ENCODE measurements at places on chromosomes 12 and 14. TPM values are rescaled to one million over a fixed set of nuclear protein-coding genes. Genes with fewer than 3 reads are reported as not detected.

DNA sequence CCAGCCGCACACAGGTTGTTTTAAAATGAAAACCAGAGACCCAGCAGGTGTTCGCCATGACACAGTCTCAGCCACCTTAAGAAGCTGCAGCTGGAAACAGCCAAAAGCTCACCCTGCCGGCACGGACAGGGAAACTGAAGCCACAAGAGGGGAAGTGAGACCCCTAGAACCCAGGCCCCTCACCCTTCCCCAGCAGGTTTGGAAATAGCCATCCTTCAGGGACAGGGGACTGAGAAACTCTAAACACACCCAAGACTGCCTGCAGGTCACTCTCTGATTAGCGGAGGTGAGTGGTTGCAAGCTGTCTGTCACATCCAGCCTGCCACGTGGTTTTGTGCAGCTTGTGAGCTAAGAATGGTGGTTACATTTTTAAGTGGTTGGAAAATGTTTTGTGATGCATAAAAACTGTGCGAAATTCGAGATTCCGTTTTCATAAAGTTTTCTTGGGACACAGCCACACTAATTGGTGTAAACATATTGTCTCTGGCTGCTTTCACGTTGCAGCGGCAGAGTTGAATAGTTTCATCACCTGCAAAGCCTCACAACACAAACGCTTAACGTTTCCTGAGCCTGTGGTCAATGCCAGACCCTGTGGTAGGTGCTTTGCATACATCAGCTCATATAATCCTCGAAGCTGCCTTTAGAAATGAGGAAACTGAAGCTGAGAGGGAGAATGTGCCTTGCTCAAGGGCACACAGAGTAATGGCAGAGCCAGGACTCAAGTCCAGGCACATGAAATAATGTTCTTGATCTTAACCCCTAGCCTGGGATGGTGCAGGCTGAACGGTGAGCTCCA, 1.7 kb upstream of the SELPLG start:
- no peaks in the 10 kb centered on the region for H3K36me3 ChIP-seq
- H3K4me3 ChIP-seq: no peak overlapping the region
- no peak overlapping the region for H3K27ac ChIP-seq
- no peaks in the 10 kb centered on the region for H3K27me3 ChIP-seq
- no peaks in the 10 kb centered on the region for H3K4me1 ChIP-seq
- DNase-seq: no peak

- no peak for DNase-seq
- no peak overlapping the region for H3K27ac ChIP-seq
- H3K4me3 ChIP-seq: no peak overlapping the region
- peaks cover 39% of the 10 kb centered on the region for H3K4me1 ChIP-seq
- no peaks in the 10 kb centered on the region for H3K27me3 ChIP-seq
Observed at GRCh38 chr12:65324056-65324455, 45.6 kb downstream of the MSRB3 start.

Gene PRPH
- total RNA-seq: 0.44 TPM

GRCh38 chr14:58733451-58734208, 95.9 kb downstream of the DACT1 start:
- no peaks in the 10 kb centered on the region for H3K27me3 ChIP-seq
- no peaks in the 10 kb centered on the region for H3K36me3 ChIP-seq
- no peak for DNase-seq
- peaks cover 6% of the 10 kb centered on the region for H3K4me1 ChIP-seq

Gene LDHB
- total RNA-seq: 1,470 TPM

Gene SMAGP
- 6.3 TPM for total RNA-seq

DNA sequence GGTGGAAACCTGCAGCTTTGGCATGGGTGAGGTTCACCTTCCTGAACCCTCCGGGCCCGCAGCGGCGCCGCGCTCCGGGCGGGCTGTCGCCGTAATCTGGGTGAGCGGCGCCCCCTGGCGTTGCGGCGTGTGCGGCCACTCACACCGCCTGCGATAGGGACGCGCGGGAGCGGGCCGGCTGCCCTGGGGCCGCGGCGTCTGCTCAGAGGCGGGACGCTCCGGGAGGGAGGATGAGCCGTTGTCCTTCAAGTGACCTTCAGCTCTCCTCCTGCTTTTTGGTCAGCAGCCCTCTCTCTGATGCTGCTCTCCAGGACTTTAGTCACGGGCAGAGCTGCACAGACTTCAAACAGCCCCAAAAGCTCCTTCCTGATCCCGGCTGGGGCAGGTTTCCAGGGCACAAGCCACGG, 211.7 kb upstream of the FKBP4 start:
- DNase-seq: peak; percentile 85
- no peak overlapping the region for H3K4me3 ChIP-seq
- no peaks in the 10 kb centered on the region for H3K27me3 ChIP-seq
- H3K36me3 ChIP-seq: peaks cover 47% of the 10 kb centered on the region

All from heart left ventricle (tissue), 16 donors.